COLO829 (cell line): ENCODE measurements at places on chromosomes 7 and 10.

DNA sequence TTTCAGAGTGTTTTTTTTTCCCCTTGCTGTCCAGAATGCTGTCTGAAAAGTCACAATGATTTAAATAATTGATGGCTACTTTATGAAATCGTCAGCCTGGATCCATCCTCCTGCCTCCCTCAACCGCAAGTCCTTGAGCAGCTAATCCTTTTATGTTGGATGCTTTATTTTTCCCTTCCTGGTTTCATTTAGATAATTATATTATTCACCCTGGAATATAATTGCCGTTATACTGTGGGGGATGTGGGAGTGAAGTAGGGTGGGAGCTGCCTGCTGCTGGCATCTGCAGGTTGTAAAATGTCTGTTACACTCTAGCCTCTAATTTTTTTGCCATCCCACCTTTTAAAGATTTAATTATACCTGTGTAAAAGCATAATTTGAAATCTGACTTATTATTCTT, 290.5 kb upstream of the LRGUK start:
- no peak for DNase-seq

GRCh38 chr7:95365151-95365550, 31.0 kb downstream of the PON3 start:
- no peak for DNase-seq

DNA sequence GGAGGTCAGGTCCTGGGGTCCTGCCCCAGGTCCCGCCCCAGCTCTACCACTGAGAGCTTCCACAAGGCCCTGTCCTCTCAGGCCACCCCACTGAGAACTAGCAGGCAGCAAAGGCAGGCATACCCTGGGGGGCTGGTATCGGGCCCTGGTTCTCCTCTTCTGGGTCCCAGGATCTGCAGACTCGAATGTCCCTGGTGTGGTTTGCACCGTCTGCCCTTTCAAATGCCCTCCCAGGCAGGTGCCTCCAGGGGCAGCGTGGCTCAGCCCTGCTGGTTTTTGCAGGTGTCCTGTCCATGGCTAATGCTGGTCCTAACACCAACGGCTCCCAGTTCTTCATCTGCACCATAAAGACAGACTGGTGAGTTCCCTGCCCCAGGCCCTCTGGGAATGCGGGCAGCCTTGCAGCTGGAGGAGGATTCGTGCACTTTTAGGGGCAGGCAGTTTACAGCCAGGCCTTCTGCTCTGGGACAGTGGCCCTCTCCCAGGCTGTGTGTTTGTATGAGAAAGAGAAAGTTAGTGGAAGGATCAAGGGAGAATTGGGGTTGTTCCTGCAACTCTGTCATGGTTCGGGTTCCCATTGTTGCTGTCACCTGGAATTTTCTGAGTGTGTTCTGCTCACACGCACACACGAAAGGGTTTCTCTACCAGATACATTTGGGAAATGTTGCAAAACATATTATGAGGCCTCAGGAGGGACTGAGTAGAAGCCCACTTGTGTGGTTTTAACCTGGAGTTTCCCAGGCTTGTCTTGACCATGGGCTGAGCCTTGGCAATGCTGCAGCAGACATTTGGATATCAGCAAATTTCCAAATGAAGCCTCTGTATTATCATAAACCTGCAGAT, 5.0 kb downstream of the PPIF start:
- DNase-seq = no peak

GRCh38 chr7:30479202-30480120, 877 bp upstream of the NOD1 start:
- DNase-seq = no peak

- DNase-seq = no peak
These were observed 7.7 kb upstream of the ABCB1 start for GRCh38 chr7:87608431-87608830.

- DNase-seq = no peak
These were observed 650 bp downstream of the UBE2D1 start for GRCh38 chr10:58335306-58336005.
